Left lung (tissue), 14 donors: ENCODE measurements at places on chromosomes 6 and 20. TPM values are rescaled to one million over a fixed set of nuclear protein-coding genes. Genes with fewer than 3 reads are reported as not detected.

The TREML2 gene
- 3.2 TPM for total RNA-seq

The EFCAB8 gene
- total RNA-seq: 1.0 TPM

The FYN gene
- total RNA-seq: 73.8 TPM

The SLC17A1 gene
- total RNA-seq: not detected

The PLCB1 gene
- total RNA-seq: 9.6 TPM

The COL9A3 gene
- total RNA-seq: 2.3 TPM

The EIF2S2 gene
- total RNA-seq: 59.0 TPM

The LPA gene
- not detected for total RNA-seq

The SRSF12 gene
- 0.63 TPM for total RNA-seq

The ZNF165 gene
- total RNA-seq: 3.4 TPM

The CLVS2 gene
- total RNA-seq: not detected

The SDCBP2 gene
- 21.5 TPM for total RNA-seq

The LRFN2 gene
- not detected for total RNA-seq

The OVOL2 gene
- 8.3 TPM for total RNA-seq

The DEF6 gene
- 21.9 TPM for total RNA-seq

The PRDM13 gene
- total RNA-seq: not detected

The TMC2 gene
- total RNA-seq: 0.24 TPM

The CST2 gene
- 0.39 TPM for total RNA-seq

The PHACTR2 gene
- 67.0 TPM for total RNA-seq

The SOX18 gene
- total RNA-seq: 69.2 TPM

The IL17A gene
- not detected for total RNA-seq

The RHAG gene
- total RNA-seq: not detected

The REM1 gene
- total RNA-seq: 2.3 TPM

The BPIFB2 gene
- not detected for total RNA-seq
